ENCODE measurements at places on chromosomes 6 and 20.
A peak's percentile ranks its signal among the peaks of the same experiment; 100 is the strongest.

- no peak for DNase-seq
These were observed 36.7 kb upstream of the INSM1 start for GRCh38 chr20:20331156-20331555.

DNA sequence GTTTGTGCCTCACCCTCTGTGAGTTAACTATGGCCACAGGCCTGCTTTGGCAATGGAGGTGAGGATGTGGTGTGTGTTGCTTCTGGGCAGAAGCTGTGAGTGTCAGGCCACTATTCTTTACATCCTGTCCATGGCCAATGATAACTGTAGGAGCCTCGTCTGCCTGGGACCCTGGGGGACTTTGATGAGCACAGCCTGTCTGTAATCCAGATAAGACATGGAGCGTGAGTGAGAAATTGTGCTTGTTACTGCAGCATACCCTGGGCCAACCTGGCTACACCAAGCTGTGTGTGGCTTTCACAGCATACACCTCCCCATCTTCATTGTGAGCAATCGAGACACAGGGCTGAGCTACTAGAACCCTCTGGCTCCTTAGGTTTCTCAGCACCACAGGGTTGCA is 150.4 kb downstream of the MYLK4 start:
- no peak for DNase-seq

- no peak for DNase-seq
These were observed 445.4 kb upstream of the DEFB115 start for GRCh38 chr20:30811885-30812671.

DNA sequence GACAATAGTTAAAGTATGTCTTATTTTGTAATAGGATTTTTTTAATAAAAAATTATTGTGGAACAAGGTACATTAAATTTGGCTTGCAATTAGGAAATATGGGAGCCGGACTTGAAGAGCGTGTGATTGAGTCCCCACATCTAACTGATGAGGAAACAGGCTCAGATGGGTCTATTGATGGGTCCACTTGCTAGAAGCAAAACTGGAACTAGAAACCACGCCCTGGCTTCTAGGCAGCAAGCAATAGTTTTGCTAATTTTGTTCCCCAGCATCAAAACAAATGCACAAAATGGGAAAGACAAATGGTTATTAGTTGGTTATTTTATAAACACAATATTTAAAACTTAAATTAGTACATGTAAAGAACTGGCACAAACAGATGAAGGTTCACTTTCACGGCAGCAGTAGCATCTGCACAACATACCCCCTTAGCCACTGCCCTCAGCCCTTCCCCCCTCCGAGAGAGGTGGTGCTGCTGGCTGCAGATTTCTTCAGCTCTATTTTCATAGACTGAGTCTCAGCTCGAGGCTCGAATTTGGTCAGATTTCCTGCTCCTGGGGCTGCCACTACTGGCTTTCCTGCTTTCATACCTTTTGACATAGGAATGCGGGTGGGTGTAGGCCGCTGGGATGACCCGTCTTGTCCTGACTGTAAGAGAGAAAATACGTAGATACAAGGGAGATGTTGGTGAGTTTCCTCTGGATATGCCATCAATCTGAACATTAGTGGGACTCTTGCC is 23.8 kb upstream of the TMEM30A start:
- no peak for DNase-seq

GRCh38 chr6:31585491-31585890 is 586 bp upstream of the LST1 start:
- no peak for DNase-seq

GRCh38 chr6:106539936-106540335 is 89.4 kb downstream of the RTN4IP1 start:
- DNase-seq, result no peak

DNA sequence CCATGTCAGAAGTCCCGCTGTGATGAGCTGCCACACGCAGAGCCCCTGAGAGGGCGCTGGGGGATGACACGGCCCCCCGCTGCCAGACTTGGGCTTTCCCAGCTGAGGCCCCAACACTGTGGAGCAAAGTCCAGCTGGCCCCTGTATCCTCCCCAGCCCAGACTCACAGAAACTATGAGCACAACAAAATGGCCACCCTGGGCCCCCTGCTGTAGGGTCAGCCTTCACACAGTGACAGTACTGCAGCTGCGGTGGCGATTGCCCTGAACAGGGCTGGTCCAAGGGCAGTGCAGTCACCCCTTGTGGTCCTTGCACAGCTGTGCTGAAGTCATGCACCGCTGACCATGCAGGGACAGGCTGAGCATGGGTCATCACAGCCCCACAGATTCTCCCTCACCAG is 78.2 kb upstream of the CST7 start:
- DNase-seq, result peak; percentile 65

GRCh38 chr6:158649289-158650143 is at the start of gene SYTL3:
SYTL3 (plus strand) TSS chr6:158650054; CDS start chr6:158663269, 13,215 bp downstream.
- no peak for DNase-seq

- no peak for DNase-seq
These were observed 41.9 kb downstream of the SYCP2 start for GRCh38 chr20:59891581-59891980.

- DNase-seq, result no peak
These were observed 32.7 kb downstream of the TUBB2B start for GRCh38 chr6:3194535-3195419.
